Muscle of arm (tissue), 14 donors: ENCODE measurements at places on chromosomes 7 and 10. TPM values are rescaled to one million over a fixed set of nuclear protein-coding genes. Genes with fewer than 3 reads are reported as not detected.
A peak's percentile ranks its signal among the peaks of the same experiment; 100 is the strongest.

DNA sequence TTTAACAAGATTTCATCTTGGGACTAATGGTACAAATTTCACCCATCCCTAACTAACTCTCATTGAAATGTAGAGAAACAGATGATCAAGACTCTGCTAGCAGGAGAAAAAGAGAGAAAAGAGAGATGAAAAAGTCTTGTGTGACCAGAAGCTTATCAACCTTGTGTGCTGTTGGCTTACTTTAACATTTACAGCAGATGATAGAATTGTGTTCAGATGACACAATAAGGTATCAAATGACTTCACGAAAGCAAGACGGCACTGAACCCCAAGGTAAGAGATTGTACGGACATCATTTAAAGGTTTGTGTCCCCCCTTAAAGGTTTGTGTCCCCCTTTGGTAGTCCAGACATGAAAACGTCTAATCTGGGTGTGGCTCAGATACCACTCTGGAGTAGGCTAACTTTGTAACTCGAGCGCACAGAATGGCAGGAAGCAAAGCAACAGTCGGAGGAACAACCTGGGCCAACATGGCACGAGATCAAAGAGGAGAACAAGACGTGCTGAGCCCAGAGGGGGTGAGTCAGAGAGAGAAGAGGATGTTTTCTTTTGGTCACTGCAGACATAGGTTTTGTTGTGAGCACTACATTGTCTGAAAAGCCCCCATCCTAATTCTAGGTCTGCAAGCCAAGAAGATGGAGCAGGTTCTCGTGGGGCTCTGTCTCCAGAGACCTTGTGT lies 10.4 kb upstream of the LMBR1 start:
- DNase-seq: no peak

DNA sequence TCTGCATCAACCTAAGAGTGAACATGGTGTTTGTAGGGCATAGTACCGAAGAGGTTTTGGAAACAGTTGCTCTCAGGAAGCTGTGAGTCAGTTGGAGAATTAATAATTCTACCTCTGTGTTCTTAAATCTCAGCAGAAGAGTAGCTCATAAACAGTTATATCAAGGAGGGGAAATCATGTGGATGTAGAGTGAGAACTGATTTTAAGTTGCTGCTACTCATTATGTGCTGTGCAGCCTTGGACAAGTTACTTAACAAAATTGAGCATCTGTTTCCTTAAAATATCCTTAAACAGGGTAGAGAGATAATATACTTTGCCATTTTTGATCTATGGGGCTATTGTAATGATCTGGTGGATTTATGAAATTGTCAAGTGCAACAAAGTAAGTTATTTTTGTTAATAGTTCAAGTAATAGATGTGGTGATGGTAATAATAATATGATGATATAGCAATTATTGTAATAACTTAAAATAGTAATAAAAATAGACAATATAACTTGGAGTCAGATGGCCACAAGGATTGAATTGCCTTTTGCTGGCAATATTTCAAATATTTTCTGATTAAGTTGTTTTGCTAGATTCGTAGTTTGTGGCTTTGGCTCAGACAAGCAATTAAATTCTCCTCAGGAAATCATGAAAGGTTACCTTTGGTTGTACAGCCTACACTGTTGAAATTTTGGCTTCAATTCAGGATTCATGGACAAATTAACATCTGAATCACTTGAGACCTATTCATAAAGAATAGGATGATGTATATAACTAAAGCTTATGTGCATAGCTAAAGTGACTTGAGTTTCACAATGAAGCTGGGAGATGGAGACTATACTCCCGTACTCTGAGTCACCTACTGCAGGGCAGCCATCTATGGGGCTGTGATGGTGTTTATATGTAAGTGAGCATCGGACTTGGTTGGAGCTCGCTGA lies 228.5 kb downstream of the CDK14 start:
- no peak for DNase-seq

DNA sequence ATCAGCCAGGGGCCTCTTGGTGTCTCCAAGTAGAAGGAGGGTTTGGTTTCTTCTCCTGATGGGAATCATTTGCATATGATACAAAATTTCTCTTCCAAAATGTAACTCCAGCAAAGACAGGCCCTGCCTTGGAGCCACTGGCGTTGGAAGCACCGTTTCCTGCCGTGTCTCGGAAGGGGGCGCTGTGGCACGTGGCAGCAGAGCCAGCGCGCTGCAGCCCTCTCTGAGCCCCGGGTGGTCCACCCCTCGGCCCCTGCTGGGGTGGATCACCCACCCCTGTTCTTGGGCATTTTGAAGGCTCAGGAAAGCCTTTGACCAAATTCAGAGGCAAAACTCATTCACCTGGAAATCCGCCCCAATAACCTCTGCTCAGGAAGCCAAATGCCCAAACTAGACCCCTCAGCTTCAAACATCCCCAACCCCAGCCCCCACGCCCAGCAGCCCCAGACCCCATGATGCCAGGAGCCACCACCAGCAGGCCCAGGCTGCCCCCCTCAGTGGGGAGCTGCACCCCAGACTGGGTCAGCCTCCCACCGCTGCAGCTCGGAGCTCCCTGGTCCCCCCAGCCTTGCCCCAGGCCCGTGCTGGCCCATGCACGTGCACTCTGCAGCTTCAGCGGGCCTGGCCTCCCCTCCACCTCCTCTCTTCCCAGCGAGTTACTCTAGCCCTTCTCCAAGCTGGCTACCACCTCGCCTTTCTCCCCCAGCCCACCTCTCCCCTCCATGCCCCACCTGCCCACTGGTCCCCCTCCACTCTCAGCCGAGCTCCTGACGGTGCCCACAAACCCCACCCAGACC lies 29.5 kb upstream of the ELFN1 start:
- DNase-seq: no peak

Gene TLX1
- not detected for polyA plus RNA-seq

Gene IFIT2
- polyA plus RNA-seq: 7.8 TPM

GRCh38 chr10:6163364-6164270 lies 39.1 kb upstream of the PFKFB3 start:
- DNase-seq: peak; percentile 89
